ENCODE measurements at places on chromosomes 12 and 14.

- DNase-seq, result peak; percentile 29
Measured at GRCh38 chr12:109445191-109445609, 31.9 kb downstream of the KCTD10 start.

GRCh38 chr14:102953100-102953499 is 30.6 kb downstream of the AMN start:
- DNase-seq, result no peak

GRCh38 chr12:15157269-15157671 is 63.9 kb downstream of the RERG start:
- no peak for DNase-seq

GRCh38 chr12:71760471-71760870 is 5.8 kb downstream of the RAB21 start:
- DNase-seq, result no peak

GRCh38 chr12:45089411-45090075 is 38.6 kb upstream of the DBX2 start:
- no peak for DNase-seq

DNA sequence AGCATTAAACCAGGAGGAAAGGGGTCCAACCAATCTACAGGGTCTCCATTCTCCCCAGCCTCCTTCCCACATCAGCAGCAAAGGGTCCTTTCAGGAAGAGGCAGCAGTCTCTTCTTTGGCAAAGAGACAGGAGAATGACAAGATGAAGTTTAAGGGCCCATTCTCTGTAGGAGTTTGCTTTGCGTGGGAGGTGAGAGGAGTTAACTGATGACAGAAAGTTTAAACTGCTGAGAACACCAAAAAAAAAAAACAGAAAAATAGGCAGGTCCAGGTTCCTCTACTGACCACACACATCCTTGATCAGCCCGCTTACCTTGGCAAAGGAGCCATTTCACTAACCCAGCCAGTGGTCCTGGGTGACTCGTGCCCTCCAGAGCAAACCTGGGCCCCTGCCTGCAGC is 5.7 kb downstream of the SLC6A13 start:
- DNase-seq, result no peak

GRCh38 chr12:78316136-78316535 is 485.4 kb downstream of the NAV3 start:
- DNase-seq, result peak; percentile 5

DNA sequence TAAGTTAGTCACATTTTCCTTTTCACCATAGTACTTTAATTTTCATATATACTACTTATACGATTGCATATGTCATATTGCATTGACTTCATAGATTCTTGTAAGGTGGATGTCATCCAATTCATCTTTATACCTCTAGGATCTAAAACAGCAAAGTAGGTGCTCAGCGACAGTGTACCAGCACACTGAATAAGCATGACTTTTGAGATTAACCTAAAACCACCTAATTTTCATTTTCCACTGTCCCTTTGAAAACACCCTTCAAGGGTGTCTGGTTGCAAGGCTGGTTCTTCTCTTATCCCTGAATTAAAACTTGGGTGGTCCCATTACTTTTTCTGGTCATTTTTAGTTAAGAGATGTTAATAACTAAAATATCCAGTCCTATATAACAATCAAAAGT is 4.4 kb downstream of the GPR19 start:
- no peak for DNase-seq

DNA sequence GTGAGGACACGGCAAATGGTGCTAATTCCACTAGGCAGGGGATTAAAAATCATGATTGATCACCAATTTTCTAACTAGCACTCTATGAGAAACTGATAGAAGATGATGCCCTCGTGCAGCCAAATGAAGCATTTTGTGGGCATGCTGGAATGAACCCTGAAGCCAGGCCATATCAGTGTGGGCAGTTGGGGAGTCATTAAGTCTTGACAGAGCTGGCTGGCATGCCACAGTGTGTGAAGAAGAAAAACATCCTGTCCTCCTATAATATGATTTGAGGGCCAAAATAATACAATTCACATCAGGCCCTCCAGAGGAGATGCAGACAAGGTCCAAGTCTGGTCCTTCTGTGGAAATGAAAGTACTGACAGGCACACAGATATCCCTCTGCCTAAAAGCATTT is 107.1 kb downstream of the TMTC1 start:
- no peak for DNase-seq

- no peak for DNase-seq
Measured at GRCh38 chr12:224330-224729, 10.4 kb upstream of the SLC6A12 start.

DNA sequence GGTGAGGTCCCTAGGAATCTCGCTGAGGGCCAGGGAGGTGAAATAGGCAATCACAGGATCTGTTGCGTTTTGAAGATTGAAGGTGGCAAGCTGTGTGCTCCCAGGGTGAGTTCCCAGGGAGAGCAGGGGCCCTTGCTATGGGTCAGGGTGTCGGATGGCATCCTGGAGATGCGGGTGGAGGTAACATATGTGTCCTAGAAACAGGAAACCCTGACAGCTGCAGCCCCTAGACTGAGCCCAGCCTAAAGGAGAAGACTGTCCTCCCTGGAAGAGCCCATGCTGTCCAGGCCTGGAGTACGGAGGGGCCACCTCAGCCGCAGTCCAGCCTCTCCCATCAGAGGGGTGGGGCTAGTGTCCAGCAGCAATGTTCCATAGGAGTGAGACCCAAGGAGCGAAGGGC is 194.2 kb downstream of the NTF3 start:
- no peak for DNase-seq

DNA sequence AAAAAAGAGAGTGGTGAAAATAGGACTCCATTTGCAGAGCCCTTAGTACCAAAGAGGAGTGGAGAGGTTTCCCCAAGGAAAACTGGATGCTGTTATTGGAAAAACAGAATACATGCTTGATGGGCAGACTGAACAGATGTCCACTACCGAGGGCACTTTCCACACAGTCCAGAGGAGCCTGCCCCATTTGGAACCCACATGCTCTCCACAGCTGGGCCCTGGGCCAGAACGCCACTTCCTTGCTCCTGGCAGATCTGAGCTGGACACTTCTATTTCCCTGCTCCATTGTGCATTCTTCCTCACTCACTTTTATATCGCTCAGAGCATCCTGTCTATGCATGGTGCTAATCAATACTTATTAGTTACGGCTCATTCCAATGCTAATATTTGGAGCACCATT is 249.9 kb downstream of the SLC15A4 start:
- no peak for DNase-seq

GRCh38 chr12:15494329-15495046 is 172.2 kb downstream of the PTPRO start:
- DNase-seq, result no peak

- no peak for DNase-seq
Measured at GRCh38 chr14:49858383-49858782, 5.8 kb upstream of the NEMF start.

DNA sequence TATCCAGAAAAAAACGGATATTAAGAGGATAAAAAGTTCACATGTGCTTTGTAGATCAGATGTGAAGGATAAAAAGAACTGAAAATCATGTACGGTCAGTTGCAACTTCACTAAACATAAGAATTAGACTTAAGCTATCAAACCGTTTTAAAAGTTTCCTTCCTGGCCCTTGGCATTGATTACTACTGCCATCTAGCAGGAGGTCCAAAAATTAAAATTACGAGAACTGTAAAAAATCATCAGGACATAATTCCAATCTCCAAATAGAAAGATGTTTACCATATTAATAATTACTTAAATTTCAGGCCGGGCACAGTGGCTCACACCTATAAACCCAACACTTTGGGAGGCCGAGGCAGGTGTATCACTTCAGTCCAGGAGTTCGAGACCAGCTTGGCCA is 7.9 kb downstream of the WDR89 start:
- DNase-seq, result no peak

DNA sequence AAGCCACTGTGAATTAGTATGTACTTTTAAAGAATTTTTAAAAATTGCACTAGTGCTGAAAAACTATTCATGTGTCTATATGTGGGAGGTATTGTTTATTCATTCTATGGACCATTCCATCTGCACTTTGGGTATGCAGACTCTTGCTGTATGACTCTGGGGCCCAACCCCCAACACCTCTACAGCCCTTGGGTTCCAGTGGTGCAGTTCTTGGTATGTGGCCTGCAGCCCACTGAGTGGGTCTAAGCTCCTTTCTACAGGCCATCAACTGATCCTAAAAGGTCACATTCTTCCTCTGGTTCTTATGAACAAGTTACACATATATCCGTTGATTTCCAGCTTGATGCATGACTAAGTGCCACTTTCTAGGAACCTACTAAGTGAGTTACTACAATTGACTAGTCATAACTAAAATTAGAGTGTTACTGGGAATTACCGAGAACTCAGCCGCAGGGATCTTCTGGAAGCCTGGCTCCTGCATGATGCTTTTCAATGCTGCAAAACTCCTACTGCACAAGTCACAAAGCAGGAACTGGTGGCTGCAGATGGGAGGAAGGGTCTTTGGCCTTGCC is 62.4 kb upstream of the MED13L start:
- DNase-seq, result peak; percentile 58

DNA sequence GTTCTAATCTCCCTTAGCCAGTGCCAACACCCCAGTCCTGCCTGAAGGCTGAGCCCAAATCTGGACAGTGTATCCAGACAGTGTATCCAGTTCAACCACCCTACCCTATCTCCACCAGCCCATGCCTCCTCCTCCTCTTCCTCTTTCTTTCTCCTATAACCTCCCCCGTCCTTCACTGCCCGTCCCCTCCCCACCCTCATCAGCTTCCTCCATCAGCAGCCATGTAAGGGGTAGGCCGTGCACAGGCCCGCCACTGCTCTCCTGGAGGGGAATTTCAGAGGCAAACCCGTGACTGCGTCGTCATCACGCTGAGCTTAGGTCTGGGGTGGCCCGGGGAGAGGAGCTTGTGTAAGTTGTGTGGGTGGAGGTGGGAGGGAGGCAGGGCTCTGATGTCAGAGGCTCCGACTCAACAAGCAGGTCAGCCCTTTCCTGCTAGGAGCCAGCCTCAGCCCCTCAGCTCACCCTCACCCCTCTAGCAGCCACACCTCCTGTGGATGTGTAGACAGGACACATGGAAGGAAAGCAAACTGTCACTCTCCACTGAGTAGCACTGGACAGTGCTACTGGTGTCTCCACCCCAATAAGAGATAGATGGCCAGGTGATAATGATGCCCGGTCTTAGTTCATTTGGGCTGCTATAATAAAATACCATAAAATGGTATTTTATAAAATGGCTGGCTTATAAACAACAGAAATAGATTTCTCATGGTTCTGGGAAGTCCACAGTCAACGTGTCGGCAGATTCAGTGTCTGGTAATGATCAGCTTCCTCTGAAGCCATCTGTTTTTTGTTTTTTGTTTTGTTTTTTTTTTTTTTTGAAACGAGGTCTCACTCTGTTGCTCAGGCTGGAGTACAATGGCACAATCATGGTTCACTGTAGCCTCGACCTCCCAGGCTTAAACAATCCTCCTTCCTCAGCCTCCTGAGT is 50.5 kb downstream of the IRF2BPL start:
- DNase-seq, result peak; percentile 66

DNA sequence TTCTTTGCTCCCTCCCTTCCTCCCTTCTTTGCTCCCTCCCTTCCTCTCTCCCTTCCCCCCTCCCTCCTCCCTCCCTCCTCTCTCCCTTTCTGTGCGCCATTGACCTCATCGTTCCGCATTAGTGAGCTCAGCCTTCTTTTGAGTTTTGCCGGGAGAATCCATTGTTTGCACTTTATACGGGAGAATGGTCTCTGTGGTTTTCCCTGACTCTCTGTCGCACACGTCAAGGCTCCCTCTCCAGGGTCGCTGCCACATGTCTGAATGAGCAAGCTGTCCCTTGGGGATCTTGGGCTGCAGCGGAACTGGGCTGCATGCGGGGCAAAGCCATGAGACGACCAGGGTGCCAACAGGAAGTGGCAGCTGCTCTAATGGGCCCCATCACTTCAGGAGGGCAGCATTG is 118.5 kb downstream of the GLT1D1 start:
- no peak for DNase-seq

- DNase-seq, result no peak
Measured at GRCh38 chr12:82757059-82757458, 70.4 kb downstream of the TMTC2 start.

- DNase-seq, result no peak
Measured at GRCh38 chr14:20668969-20669368, 15.4 kb upstream of the RNASE4 start.

GRCh38 chr14:105489542-105490266 is 1.3 kb upstream of the TEDC1 start:
- DNase-seq, result peak; percentile 79

DNA sequence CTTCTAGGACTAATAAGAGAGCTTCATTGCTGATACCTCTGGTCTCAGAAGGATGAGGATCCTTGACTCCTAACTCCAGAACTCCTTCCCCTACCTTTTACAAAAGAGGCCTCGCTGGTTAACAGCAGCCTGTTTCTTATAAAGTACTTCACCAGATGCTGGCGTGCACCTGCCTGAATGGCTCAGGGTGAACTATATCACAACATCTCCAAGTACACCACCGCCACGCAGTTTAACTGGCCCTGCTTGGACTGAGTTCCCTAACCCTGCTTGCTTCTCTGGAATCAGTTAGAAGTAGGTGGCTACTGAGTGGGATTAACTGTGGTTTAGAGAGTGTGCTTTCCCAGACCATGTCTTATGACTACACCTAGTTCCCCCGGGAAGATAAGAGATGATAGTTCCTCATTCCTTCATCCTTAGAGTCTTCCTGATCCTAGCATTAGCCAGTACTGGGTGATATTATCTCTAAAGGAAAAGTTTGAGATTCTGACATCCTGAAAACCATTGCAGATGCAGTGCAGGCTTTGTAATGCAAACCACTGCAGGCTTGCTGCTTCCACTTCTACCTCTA is 3.0 kb downstream of the FOXJ2 start:
- DNase-seq, result peak; percentile 18

GRCh38 chr12:32353540-32353939 is 45.8 kb upstream of the FGD4 start:
- no peak for DNase-seq

GRCh38 chr12:110530511-110530910 is 28.4 kb downstream of the RAD9B start:
- DNase-seq, result no peak

DNA sequence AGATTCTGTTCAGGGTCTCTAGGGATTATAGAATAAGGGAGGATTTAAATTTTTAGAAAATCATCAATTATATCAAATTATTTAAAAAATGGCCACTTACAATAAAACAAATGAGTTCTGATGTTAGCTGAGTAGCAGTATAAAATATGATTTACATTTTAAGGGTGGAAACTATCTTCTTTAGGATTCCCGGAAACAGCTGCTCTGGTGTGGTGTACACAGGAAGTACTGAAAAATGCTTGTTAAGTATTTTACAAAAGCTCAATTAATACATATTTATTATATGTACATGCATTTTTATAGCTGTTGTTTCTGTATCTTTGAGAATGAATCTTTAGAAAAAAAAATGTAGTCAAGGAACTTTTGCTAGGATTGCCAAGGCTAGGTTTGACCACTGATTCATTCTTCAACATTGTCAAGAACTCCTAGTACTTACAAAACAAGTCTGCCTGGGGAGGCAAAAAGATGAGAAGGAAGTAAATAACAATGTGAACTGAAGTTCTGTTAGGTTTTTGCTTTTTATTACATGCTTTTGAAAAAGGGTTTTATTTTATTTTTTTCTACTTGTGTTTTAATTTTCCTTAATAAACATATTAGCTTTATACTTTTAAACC is 48.0 kb downstream of the ARF6 start:
- peak; percentile 53 for DNase-seq
